T-helper 17 cell (primary cell): ENCODE measurements at places on chromosomes 2 and 18. TPM values are rescaled to one million over a fixed set of nuclear protein-coding genes. Genes with fewer than 3 reads are reported as not detected.

The EHD3 gene
- total RNA-seq = 23.5 TPM

The CNGA3 gene
- total RNA-seq = not detected

The HOXD8 gene
- total RNA-seq = not detected

The ZC3H6 gene
- total RNA-seq = 19.6 TPM

The UGT1A4 gene
- not detected for total RNA-seq

The ADNP2 gene
- 41.5 TPM for total RNA-seq

The ONECUT2 gene
- not detected for total RNA-seq

The IL37 gene
- not detected for total RNA-seq

The HOXD12 gene
- total RNA-seq = not detected

The PTMA gene
- 1,256 TPM for total RNA-seq

The LRRC30 gene
- not detected for total RNA-seq

The CNNM4 gene
- 8.1 TPM for total RNA-seq

DNA sequence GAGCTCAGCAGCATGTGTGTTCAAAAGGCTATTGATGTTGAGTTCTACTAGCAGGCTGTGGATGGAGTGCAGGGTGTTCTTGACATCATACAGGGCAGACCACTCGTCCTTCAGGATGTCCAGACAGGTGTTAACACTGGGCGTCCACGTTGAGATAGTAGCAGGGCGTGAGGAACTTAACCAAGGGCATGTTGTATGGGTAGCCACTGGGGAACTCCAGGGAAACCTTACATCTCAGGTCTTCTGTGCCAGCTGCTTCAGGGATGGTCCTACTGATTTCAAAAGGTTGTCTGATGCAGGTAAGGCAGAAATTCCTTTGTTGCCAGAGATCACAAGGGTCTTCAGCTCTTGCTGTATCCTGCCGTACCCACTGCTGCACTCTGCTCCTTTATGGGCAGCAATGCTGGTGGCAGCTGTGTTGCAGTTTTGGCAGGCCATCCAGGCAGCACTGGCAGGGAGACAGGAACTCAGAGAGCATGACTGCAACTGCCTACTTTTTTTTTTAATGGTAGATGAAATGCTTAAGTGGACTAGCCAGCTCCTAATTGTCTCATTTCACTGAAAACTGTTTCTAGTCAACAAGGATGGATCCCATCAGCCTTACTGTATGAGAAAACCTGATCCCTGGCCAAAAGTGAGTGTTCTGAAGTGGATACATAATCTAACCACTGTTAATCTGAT is 32.4 kb upstream of the RBBP8 start:
- no peak for DNase-seq

- no peak for DNase-seq
These were observed 362.4 kb downstream of the KCNJ3 start for GRCh38 chr2:155060896-155061295.

GRCh38 chr2:136023416-136023815 is 38.0 kb upstream of the DARS1 start:
- no peak for DNase-seq

DNA sequence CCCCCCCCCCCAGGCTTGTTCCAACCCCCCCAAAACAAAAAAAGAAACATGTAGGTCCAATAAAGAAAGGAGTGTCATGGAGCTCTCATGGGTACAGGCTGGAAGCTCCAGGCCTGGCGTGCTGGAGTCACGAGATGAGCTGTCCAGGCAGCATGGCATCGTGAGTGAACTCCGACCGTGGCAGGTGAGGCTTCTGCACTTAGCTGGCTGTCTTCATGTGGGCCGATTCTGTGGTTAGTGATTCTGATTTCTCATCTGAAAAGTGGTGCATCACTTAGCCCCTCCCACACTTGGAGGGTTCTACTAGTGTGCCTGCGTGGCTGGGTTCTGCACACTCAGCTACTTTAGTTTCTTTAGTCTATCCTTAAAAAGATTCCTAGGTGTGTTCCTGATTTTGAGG is 126.4 kb upstream of the MGAT5 start:
- DNase-seq = peak; percentile 35

DNA sequence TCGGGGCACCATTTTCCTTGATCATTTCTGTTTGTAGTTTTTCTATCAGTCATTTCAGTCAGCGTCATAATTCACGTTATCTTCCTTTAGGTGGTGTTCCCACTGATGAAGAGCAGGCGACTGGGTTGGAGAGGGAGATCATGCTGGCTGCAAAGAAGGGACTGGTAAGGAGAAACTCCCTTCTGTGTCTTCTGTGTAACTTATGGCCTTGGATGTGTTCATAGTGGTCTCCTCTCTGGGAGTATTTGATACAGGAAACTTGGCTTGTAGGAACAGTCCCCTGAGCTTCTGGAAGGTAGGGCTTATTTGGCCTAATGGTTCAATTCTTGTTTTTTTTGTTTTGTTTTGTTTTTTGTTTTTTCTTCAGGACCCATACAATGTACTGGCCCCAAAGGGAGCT is 1.1 kb downstream of the COX5B start:
- DNase-seq = no peak

DNA sequence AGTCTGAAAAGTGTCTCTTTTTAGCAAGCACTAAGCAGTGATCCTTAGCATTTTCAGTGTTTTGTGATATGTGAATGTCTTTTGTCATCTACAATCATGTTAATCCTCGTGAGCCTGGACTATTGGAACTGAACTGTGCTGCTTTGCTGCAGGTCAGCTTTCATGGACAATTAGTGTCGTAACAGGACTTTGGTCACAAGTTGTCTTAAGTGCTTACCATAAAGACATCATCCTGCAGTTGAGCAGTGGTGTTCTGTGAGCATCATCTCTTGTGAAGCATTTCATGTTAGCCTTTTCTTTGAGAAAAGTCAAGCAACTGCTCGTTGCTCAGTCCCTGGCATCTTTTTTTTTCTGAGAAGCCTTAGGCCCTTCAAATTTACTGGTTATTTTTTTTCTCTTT is 135.9 kb downstream of the ZNF407 start:
- no peak for DNase-seq

GRCh38 chr18:76824145-76824676 is 1.9 kb downstream of the ZNF236 start:
- no peak for DNase-seq

DNA sequence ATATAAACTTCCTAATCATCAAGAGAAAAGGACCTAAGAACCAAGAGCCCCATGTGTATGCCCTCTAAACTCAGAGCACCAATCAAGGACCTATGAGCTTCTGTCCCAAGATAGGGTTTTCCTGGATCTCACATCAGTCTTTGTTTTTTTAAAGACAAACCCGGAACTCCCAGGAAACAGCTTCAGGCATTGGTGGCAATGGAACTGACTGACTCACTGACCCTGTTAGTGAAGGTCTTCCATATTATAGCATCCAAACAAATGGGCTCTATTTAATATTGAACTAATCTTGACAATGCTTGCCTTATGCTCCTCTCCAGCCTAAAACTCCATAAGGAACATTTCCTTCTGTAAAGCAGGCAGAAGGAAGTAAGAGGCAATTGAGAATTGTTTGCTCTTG is 63.5 kb upstream of the RPE start:
- no peak for DNase-seq

GRCh38 chr2:209074711-209075110 is 349.1 kb upstream of the MAP2 start:
- no peak for DNase-seq

DNA sequence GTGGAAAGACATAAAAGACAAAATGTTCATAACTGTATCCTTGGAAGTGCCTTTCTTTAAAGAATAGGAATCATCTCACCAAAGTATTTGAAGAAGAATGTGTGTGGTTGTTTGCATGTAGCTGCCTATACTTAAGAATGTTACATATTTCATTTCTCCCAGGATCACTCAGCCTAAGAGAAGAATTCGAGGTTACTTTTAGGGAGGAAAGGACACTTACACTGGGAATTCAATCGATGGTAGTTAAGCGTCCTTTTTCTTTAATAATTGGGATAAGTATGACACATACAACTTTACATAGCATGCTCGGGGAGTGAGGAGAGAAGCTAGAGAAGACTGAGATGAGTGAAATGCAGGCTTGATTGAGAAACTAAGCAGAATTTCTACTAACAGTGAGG is 22.0 kb upstream of the CYP1B1 start:
- DNase-seq = no peak

GRCh38 chr2:99936065-99936464 is 206.3 kb downstream of the AFF3 start:
- DNase-seq = no peak

DNA sequence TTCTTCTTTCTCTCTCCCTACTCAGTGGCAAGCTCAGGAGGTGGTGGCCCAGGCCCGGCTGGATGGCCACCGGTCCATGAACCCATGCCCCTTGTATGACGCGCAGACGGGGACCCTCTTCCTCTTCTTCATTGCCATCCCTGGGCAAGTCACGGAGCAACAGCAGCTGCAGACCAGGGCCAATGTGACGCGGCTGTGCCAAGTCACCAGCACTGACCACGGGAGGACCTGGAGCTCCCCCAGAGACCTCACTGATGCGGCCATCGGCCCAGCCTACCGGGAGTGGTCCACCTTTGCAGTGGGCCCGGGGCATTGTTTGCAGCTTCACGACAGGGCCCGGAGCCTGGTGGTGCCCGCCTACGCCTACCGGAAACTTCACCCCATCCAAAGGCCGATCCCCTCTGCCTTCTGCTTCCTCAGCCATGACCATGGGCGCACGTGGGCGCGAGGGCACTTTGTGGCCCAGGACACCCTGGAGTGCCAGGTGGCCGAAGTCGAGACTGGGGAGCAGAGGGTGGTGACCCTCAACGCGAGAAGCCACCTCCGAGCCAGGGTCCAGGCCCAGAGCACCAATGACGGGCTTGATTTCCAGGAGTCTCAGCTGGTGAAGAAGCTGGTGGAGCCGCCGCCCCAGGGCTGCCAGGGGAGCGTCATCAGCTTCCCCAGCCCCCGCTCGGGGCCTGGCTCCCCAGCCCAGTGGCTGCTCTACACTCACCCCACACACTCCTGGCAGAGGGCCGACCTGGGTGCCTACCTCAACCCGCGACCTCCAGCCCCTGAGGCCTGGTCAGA is 1.8 kb downstream of the NEU2 start:
- DNase-seq = no peak

- no peak for DNase-seq
These were observed 93.6 kb upstream of the FAM117B start for GRCh38 chr2:202541137-202541536.

DNA sequence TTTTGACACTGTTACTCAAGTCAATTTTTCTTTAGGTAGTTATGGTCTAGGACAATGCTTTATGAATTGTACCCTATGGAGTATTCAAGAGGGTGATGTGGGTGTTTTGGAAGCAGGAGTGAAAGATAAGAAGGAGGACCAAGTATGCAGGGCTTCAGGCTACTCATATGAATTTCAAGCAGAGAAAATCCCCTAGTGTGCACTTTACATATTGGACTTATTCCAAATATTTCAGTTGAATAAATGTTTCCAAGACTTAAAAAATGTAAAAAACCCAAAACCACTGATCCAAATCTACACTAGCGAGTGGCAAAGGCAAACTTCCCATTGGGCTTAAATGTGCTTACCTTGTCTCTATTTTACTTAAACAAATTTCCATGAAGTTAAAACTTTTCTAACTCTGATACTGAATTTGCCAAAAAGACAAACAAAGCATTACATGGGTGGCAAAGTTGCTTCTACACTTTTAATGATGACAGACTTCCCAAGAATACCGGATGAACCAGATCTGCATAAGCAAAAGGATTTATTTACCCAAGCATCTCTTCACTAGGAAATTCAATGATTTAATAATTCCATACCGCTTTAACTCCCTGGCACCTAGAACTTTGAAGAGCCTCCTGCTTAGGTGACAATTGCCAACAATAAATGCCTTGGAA is 1233.5 kb upstream of the NXPH2 start:
- no peak for DNase-seq

DNA sequence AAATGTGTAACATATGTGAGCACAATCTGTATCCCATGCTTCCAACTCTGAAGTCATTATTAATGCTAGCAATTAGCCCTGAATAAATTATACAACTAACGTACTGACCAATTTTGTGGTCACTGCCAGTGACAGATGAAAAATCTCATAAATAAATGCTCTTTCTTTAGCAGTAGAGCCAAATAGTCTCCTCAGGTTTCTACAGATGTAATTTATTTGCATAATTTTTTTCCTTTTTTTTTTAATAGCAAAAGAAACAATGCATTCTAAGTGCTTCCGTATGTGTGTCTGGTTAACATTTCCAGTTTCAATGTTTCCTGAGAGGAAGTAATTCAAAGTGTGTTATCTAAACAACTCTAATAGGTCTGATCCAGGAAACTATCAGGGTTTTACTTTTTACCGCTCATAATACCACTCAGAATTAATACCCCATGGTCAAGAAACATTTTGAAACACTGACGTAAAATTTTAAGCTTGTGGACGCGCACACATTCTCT is 108.4 kb downstream of the MEP1B start:
- no peak for DNase-seq

GRCh38 chr2:67950919-67951318 is 111.9 kb downstream of the C1D start:
- DNase-seq = no peak

DNA sequence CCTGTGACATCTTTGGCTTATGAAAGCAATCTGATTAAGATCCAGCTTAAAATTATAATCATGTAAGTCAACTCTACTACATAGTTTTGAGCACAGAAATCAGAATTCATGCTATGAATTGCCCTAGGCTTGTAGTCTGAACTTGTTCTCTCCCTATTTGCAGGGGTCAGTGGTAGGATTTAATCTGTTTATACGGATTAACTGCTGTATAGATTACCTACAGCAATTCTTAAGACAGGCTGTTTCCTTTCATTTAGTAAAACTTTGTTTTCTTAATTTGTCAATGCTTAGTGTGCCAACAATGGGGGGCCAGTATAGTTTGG is 287.9 kb downstream of the PDE11A start:
- no peak for DNase-seq

DNA sequence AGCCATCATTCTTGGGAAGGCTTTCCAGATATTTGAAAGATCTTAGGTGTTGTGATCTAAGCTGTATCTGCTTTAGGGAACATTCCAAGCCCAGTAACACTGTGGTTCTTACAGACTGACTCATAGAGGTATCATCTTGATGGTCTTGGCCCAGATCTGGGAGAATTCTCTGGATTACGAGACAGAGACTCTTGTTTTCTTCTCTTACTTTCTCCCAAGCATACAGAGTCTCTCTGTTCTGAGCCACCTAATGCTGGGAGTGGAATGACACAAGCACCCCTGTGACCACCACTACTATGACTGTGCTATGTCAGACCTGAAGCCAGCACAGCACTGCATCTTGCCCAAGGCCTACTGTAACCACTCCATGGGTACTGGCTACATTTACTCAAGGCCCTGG is 81.0 kb upstream of the EPAS1 start:
- no peak for DNase-seq

DNA sequence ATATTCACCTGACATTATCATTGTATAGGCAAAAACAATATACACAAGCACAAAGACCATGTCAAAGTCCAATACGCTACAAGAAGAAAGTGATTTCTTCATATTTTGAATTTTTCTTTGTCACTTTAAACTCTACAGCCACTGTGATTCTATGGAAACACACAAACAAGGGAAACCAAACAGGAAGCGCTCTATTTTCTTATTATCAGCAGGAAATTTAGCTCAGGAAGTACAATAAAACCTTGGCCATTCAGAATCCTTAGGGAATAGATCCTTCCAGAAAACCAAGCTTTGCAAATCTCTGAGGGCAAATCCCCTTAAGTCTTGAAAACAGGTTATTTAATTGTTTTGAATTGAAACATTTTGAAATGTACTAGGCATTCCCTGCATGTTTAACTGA is 336.2 kb downstream of the EPHA4 start:
- DNase-seq = no peak
